CD4-positive, alpha-beta T cell treated with Interleukin-15 for 1 hour (primary cell): ENCODE measurements at places on chromosomes 4 and X.

DNA sequence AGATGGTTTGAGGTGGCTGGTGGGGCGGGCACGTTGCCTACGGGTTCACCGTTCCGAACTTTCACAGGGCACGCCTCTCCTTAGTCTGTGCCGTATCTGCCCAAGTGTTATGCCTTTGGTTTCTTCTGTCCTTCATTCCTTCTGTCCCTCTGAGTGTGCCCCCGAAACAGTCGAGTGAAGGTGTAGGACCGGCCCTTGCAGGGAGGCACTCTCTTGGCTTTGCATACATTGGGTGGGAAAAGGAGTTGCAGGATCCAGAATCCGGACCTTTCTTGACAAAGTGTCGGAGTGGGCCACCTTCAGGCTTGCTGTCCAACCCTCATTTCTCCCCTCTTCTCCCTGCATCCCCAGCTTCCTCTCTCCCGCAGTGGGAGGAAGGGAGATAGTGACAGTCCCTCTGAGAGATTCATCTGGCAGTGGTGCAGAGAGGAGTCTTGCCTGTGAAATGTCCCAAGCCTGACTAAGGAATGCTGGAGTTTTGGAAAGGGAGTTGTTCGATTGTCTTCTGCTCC lies 569 bp downstream of the ARFIP1 start:
- no peak for DNase-seq

DNA sequence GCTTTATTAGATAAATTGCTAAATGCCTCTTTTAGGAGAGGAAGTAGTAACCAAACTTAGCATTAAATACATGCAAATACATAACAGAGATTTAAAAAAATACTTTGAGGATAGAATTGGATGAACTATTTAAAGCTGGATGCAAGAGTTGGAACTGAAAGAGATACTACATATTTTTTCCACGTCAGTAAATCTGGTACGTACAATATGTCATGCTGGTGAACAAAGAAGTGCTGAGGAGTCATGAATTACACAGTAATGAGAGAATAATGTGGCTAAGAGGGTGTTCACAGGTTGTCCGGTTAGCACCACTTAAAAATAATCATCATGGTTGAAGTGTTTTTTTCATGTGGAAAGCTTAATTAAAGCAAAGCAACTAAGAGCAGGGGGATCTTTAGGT lies 184.1 kb upstream of the FRMPD4 start:
- no peak for DNase-seq

- no peak for DNase-seq
Observed at GRCh38 chrX:133638285-133638684, 223.0 kb upstream of the GPC4 start.

DNA sequence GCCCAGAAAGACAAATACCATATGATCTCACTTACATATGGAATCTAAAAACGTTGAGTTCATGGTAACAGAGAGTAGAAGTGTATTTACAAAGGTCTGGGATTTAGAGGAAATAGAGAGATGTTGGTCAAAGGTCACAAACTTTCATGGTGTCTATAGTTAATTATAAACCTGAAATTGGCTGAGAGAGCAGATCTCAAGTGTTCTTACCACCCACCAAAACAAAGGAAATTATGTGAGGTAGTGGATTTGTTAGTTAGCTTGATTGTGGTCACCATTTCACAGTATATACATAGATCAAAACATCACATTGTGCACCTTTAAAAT lies 186.8 kb downstream of the NWD2 start:
- DNase-seq: no peak

GRCh38 chr4:106607558-106607957 lies 239.0 kb upstream of the GIMD1 start:
- DNase-seq: no peak

DNA sequence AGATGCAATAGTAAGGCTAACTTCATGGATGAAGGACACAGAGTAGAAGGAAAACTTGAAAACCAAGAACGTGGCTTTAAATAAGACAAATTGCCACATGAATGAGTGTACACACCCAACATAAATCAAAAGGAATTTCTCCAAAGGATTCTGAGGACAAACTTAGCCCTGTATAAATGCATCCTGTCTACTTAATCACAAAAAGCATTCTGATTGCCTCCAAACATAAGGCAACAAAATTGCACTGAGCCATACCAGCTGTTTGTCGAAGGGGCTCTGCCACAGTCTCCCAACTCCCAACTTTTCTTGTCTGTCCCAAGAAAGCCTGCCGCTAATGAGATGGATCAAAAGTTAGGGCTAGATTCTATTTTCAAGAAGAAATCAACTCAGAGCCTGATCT lies 194.3 kb downstream of the SOWAHB start:
- no peak for DNase-seq

DNA sequence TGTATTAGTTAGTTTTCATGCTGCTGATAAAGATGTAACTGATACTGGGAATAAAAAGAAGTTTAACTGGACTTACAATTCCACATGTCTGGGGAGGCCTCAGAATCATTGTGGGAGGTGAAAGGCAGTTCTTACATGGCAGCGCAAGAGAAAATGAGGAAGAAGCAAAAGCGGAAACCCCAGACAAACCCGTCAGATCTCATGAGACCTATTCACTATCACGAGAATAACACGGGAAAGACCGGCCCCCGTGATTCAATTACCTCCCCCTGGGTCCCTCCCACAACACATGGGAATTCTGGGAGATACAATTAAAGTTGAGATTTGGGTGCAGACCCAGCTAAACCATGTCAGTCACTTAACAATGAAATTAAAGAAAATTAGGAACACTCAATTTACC lies 499.1 kb downstream of the FSTL5 start:
- no peak for DNase-seq

DNA sequence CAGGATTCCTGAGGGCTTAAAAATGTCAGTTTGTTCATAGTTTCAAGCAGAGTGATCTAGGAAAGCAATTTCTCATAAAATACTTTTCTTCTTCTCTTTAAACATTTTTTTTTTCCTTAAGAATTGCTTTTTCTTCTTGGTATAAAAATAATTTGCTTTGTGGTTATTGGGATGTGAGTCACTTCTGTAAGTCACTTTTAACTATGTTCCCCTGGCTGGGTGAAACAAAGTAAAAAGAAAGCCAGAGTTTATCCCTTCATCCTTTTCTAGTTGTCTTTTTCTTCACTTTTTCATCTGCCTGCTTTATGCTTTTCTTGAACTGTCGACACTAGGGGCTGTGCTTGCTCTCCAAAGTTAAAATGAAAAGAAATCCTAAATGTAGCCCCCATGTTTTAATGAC lies 33.5 kb downstream of the ARSJ start:
- no peak for DNase-seq

DNA sequence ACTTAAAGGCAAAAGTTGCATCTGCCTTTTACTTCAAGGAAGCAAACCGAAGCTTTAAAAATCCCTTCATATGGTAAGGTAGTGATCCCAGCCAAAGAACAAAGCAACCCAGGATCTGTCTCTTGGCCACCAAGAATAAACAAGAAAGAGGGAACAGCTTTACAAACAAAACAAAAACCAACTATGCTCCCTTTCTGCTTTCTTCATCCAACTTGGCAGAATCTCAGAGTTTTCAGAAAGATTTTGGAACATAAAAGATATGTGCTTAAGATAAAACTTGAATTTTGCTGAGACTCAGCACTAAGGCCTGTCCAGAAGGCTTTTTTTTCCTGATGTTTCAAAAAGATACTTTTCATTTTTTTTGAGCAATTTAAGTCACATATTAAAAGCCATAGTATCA lies 94.0 kb downstream of the COL4A6 start:
- DNase-seq: no peak

- DNase-seq: no peak
Observed at GRCh38 chrX:112734290-112734689, 54.6 kb upstream of the LHFPL1 start.

DNA sequence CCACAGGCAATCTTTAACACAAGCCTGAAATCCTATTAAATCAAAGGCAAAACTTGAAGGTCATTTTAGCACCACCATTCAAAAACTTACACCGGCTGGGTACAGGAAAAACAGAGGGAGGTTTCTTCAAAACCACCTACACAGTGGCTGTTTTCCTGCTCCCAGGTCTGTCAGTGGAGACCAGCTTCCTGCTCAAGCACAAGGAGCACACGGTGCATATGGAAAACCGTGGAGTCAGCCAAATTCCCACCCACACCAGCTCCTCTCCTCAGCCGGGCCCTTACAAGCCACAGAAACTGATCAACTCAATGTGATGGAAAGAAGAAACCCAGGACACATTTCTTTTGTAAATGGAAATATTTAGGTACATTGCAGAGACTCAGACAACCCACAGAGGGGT lies 14.3 kb upstream of the FAM241A start:
- no peak for DNase-seq

DNA sequence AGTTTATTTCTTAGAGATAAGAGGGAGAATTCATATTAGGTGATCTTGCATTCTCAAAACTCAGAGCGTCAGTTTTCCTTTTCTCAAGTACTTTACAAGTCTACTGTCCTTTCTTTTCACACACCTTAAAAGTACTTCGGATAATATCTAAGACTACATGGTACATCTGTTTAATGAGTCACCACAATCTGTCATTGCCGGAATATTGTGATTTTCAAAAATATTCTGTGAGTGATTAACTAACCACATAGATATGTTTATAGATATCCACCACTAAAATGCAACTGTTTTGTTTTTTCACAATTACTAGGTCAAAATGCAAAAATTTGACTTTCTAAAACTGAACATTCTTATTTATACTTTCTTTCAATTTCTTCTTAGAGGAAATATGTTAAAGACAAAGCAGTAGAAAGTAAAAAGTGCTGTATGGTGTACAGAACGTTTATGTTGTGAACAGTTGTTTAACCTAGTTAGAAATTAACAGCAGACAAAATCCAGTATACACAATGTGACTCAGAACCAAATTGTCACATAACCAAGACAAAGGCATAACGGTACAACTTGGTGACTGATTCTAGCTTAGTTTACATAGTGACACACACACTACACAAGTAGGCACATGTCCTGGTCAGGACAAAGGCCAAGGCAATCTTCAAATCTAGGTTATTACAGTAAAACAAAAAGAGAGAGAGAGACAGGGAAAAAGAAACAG lies 482.9 kb downstream of the NAF1 start:
- DNase-seq: no peak

DNA sequence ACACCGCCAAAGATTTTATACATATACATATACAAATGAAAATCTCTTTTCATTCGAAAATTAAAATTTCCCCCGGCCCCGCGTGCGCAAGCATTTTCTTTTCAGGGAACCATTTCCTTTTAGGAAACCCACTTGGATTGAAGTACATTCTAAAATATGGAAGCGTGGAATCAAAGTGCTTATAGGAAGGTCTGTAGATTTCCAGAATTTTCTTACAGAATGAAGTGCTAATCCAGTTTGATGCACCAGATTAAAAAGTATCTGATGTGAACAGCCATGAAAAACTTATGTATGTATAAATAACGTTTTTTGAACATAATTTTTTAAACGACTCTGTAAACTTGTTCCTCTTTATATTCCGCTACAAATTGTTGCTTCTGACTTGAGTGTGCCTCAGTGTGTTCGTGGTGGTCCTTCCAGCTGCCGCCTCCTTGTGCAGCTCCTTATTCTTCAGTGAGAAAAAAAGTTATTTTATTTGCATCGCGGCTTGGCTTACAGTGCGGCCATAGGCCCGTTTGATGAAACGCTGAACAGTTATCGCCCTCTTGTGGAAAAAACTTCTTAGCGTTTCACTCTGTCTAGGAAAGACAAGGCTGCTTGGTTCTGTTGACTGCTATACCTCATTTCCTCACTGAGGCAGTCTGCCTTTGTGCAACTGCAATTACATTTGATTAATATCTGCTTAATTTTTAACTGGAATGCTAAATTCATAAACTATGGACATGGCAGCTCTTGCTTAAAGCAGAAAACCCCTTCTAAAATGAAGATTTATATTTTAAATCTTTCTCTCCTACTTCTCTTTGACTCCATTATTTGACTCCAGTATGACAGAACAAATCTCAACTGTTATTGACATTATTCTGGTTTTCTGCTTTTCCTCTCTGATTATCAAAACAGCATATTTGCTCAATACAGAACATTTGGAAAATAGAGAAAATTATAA lies 4.7 kb upstream of the NKX6-1 start:
- DNase-seq: no peak

DNA sequence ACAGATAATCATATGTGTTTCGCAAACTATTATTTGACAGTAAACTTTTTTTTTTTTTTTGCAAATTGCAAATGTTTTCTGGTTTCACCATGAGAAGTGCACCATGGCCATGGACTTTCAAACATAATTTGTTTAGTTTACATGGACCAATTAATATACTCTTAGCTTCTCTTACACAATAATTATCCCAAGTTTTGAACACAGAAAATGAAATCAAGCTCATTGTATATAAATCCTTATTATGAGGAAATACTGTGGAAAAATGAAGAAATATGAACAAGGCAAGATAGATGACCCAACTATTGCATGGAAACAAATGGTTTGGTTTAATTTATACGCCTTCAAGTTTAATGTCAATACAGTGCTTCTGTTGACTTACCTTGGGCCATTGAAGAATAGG lies 3.9 kb downstream of the FGF5 start:
- DNase-seq: no peak

DNA sequence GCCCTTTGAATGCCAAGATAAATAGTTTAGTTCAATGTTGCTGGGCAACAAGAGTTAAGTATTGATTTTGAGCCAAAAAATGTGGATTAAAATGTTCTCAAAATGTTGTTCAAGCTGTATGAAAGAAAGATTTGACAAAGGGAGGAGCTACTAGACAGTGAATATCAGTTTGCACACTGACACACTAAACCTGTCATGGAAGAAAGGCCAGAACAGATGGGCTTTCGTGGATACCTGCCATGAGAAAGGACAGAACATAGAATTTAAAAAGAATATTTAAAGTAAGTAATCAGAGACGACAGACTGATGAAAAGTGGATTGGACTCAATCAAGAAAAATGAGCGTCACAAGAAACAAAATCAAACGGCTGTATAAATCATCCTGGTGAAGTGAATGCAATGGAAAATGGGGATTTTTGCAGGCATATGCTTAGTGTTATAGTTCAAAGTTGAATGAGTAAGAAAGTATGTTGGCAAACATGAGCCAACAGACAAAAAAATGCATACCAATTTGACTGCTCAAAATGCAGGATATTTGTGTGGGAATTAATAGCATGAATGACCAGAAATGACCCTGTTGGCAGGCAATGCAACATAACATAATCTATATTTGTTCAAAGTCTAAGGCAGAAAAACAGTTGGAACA lies 7.4 kb downstream of the PCDH18 start:
- no peak for DNase-seq

GRCh38 chrX:20522420-20522819 lies 255.7 kb upstream of the RPS6KA3 start:
- no peak for DNase-seq

GRCh38 chr4:185697488-185697887 lies 114.5 kb downstream of the SORBS2 start:
- DNase-seq: no peak

- no peak for DNase-seq
Observed at GRCh38 chr4:121213940-121214339, 49.8 kb upstream of the TNIP3 start.

GRCh38 chr4:107017443-107018343 lies 18.4 kb downstream of the DKK2 start:
- DNase-seq: no peak

- DNase-seq: no peak
Observed at GRCh38 chrX:56468441-56468840, 95.0 kb upstream of the UBQLN2 start.
